ENCODE measurements at places on chromosomes 5 and 9.

DNA sequence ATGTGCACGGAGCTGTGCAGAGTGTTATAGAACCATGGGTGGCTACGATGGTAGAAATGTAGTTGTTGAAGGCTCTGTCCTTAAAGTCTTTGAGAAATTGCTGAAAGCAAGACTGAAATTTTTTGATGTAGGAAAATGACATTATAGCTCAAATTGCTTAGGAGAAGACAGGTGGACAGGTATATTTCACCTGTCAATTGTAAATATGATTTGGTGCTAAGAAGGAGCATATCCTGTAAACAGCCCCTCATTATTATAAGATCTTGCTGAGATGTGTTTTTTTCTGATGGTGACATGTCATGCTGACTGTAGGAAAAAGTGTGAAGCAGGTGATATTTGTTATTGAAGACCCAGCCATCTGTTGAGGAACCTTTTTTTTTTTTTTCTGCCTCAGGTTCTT, 377.9 kb downstream of the PSAT1 start:
- DNase-seq, result no peak

DNA sequence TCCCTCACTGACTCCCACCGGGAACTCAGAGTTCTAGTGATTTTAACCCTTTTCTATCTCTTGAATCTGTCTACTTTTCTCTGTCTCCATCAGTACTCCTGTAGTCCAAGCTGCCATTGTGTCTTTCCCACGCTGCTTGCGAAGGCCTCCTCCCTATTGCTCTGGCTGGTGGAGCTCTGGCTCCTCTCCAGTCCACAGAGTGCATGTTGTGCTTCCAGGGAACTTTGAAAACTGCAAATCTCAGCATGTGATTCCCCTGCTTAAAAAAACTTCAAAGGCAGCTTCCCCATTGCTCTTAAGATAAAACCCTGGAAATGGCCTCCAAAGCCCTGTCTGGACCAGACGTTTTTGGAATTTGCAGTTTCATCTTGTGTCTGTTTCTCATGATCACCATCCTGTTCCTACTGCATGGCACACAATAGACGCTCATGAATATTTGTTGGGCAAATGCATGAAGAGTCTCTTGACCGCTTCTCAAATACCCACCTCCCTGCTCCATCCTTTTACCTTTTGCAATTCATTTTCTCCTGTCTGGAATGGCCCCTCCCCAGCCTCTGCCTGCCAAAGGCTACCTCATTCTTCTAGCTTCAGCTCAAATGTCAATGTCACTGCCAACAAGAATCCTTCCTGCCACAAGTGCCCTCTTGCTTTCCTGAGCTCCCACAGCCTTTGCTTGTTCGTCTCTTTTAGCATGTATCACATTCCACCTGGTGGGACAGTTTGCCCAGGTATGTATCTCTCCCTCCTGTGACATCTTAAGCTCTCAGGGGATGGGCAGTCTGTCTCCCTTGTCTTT, 293.2 kb downstream of the ARHGAP26 start:
- no peak for DNase-seq

- no peak for DNase-seq
These were observed 485.3 kb downstream of the CDH9 start for GRCh38 chr5:26553079-26553478.

DNA sequence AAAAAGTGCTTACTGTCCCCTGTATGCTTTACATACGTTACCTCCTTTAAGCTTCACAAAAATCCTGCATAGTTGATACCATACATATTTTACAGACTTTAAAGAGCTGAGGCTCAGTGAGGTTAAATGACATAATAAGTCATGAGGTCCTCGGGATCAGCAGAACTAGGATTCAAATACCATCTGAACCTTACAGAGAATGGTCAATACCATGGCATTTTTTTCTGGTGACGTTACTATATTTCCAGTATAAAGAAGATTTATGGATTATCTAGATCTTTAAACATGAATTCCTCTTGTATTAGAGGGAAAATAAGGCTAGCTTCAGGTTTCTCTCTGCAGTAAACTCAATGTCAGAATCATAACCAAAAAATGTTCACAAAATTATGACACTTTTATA, 153.7 kb upstream of the GPR151 start:
- no peak for DNase-seq

DNA sequence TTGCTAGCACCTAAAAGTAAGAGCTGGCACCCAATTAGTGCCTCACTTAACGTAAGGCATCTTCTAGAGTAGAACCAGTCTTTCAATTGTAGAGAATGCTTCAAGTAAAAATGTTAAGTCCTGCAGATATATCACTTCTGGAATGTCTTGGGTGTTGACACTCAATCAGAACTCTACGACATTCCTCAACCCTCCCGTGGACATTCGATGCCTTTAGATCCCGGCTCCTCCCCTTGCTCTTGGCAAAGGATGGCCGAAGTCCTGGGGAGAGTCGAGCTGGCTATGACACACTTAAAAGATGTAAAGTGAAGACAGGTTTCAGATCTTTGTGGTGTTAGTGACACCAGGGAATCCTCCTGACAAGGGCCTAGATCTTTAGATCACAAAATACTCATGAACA, 87.5 kb upstream of the ERCC6L2 start:
- DNase-seq, result no peak

DNA sequence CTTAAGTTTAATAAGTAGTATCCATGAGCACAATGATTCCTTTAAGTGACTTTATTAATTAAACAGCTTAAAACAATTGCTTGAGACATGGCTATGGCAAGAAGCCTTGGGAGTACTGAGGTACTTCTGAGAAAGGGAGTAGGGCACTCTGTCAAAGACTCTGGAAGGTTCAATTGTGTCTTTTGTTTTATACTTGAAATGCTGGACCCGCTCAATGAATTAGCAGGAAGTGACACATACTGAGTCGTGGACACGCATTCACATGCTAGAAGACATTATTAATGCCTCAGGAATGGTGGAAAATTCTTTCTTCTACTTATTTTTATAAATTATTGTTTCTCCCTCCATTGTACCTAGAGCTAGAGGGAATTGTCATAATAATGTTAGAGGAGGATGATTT, 347.3 kb upstream of the ZNF608 start:
- DNase-seq, result no peak

- DNase-seq, result no peak
These were observed 18.2 kb upstream of the ZNF618 start for GRCh38 chr9:113857875-113858274.

DNA sequence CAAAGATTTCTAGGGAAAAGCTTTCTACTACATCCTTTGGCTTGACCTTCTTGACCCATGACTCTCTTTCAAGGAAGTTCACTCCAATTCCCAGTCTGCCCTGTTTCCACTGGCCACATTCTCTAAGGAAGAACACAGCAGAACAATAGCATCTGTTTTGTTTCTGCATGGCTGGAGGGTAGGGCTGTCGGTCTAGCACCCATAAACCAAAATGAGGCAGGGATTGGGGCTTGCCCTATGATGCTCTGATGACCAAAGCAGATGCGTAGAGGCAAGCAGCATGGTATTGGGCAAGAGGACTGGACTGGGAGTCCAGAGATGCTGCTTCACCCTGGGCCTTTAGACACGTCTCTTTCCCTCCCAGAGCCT, 24.1 kb downstream of the GOLGA2 start:
- DNase-seq, result no peak

DNA sequence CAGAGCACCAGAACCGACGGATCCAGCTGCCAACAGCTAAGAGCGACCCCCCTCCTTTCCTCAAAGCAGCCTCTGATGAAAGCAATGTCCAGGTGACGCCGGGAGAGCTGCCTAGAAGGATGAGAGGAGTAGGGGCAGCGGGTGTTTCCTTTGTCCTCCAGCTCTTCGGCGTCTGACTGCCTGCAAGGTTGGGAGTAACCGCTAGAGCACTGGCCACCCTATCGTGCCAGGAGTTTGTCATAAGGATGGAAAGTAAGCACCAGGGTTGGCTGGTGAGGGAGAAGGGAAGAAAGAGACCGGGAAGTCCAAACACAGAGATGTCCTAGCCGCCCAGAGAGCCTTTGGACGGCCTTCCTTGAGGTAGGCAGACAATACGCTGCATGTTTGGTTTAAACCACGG, 10.8 kb downstream of the MRPL36 start:
- DNase-seq, result no peak

DNA sequence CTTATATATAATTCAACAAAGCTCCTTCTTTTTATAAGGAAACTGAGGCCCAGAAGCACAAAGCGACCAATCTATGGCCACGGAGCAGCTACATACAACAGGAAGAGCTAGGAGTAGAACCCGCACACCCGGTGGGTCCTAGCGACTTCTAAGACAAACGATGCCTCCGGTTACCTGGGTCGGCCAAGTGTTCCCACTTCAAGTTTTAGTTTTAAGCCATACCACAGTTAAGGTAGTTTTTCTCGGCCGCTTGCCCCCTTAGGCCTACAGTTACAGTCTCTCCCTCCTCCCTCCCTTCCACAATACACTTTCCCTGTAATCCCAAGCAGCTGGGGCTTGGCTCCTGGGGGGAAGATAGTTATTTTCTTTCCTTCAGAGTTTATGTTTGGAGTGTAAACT, 533 bp downstream of the SREK1IP1 start:
- no peak for DNase-seq

DNA sequence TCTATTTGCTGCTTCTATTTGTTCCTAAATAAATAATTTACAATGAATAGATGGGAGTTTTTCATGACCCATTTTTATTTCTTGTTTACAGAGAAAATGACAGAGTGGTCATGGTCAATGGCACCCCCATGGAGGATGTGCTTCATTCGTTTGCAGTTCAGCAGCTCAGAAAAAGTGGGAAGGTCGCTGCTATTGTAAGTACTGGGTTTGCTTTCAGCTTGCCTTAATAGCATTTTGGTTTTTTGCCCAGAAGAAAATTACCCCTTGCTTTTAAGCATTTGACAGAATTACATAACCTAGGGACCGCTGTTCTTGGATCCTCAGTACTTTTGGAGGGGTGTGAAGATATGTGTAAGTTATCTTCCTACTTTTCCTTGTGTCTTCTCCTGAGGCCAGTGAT, 44.1 kb downstream of the TJP2 start:
- no peak for DNase-seq

- no peak for DNase-seq
These were observed 46.8 kb upstream of the SLIT3 start for GRCh38 chr5:169347786-169348185.

GRCh38 chr5:140311011-140311467, 8.1 kb upstream of the PFDN1 start:
- no peak for DNase-seq

DNA sequence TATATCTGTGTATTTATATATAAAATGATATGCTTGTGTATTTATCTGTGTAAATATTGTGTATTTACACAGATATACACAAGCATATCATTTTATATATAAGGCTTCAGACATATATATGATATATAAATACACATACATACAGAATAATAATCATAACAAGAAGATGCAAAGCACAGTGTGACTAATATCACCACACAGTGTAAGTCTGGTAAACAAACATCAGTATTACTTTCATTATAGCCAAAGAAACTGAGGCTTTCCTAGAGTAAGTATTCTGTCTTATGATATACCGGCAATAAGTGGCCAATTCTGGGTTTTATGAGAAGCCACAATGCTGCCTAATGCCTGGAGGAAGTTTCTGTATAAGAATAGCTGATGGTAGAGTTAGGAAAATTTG, 29.9 kb upstream of the RAPGEF6 start:
- no peak for DNase-seq

DNA sequence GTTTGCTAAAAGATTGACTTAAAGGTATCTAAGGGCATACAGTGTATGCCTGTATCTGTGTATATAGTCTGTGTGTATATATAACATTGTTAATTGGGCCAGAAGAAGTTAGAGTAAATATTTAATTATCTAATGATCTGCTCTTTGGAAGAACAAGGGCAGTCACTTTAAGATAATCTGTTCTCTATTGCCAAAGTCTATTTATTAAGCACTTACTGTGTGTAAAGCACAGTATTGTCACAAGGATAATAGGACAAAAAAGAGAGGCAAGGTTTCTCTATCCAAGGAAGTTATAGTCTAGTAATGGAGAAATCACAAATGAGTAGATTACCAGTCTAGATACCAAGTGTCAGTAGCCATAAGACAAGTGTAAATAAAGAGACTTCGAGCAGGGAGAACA, 51.5 kb downstream of the SV2C start:
- DNase-seq, result no peak

- DNase-seq, result no peak
These were observed 9.2 kb downstream of the C9orf85 start for GRCh38 chr9:71920456-71921189.

GRCh38 chr9:77954666-77955015, 77.0 kb downstream of the GNAQ start:
- no peak for DNase-seq

GRCh38 chr5:31469886-31470285, 62.0 kb downstream of the DROSHA start:
- no peak for DNase-seq

GRCh38 chr9:76311537-76311936, 82.7 kb downstream of the RFK start:
- no peak for DNase-seq

GRCh38 chr9:86893811-86894490, 53.4 kb downstream of the GAS1 start:
- no peak for DNase-seq

- DNase-seq, result no peak
These were observed 122.7 kb upstream of the LPAR1 start for GRCh38 chr9:111161015-111161415.

- no peak for DNase-seq
These were observed 458.0 kb downstream of the DMAC1 start for GRCh38 chr9:7341571-7341970.

DNA sequence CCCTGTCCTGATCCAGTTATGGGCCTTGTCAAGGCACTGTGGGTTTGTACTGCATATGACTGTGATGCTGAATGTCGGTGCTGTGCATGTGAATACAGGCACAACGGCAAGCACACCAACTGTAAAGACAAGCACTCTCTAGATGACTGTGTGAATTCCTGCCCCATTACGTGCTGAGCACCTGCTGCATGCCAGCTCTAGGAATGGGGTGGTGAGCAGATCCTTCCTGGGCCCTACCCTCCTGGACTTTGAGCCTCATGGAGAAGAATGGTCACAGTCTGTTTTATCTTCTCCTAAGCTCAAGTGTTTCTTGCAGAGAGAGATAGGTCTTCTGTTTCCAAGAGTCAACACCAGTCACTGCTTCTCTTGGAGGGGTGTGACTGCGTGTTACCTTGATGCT, 56.0 kb upstream of the RARS1 start:
- no peak for DNase-seq

- no peak for DNase-seq
These were observed 4.5 kb downstream of the OBP2A start for GRCh38 chr9:135550344-135550918.

GRCh38 chr9:114376586-114377445, 11.0 kb downstream of the AKNA start:
- no peak for DNase-seq

- no peak for DNase-seq
These were observed 140.8 kb downstream of the FGF1 start for GRCh38 chr5:142544946-142545649.

DNA sequence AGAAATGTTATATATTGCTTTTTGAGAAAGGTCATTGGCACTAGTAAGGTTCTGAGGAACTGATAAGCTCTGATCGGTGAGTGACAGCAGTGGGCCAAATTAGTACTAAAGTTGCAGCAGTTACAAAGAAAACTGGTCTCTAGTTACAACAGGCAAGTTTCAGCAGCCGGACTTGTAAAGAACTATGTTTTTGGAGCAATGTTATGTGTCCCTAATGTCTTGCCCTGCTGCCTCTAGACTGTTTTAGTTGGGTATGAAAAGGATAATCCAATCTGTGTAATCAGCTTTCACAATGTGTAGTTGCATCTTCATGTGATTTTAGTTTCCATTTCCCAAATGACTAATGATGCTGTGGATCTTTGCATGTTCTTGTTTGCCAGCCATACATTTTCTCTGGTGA, 113.5 kb downstream of the CAMK4 start:
- DNase-seq, result no peak

Measured in stimulated activated CD8-positive, alpha-beta memory T cell treated with anti-CD3 and anti-CD28 coated beads, Interleukin-15, amount 100 ng/mL, for 4 hours (primary cell).